Stimulated activated CD4-positive, alpha-beta T cell treated with anti-CD3 and anti-CD28 coated beads, TNF-alpha, amount 100 ng/mL, for 4 hours (primary cell): ENCODE measurements at places on chromosomes 13 and 19.

- DNase-seq = no peak
Measured at GRCh38 chr13:93765062-93765461, 538.5 kb downstream of the GPC6 start.

- DNase-seq = no peak
Measured at GRCh38 chr13:48977973-48978372, 2.3 kb downstream of the FNDC3A start.

GRCh38 chr19:5102520-5102919 is 133.6 kb downstream of the KDM4B start:
- DNase-seq = no peak

DNA sequence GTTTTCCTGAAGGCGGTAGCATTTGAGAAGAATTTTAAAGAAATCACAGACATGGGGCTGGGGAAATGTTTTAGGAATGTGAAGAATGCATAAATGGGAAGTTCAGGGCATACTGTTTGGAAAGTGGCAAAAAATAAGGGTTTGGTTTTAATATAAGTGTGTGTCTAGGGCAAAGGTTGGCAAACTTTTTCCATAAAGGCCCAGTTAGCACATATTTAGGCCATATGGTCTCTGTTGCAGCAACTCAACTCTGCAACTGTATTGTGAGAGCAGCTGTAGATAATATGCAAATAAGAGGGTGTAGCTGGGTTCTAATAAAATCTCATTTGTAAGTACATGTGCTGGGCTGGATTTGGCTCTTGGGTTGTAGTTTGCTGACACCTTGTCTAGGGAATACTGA is 521.9 kb downstream of the DIAPH3 start:
- DNase-seq = no peak

- DNase-seq = no peak
Measured at GRCh38 chr13:45196622-45197021, 4.2 kb downstream of the KCTD4 start.

DNA sequence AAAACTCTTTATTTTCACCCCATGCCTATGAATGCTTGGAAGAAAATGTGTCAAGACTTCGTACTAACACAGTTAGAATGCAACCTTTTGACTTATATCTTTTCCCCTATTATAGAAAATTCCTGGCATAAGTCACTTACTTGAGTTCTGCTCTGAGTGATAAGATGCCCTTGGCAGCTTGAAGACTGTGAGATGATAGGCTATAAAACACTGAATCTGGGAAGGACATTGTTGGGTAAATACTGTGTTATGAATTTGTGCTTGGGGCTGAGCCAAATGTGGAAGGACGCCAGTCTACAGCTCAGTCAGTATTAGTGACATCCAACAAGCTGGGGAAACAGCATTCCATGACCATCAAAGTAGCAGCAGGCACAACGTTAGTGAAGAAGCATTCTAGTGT is 368.0 kb upstream of the SGCG start:
- no peak for DNase-seq

- DNase-seq = no peak
Measured at GRCh38 chr13:43391036-43391435, 367.6 kb downstream of the DNAJC15 start.

GRCh38 chr13:79237981-79238380 is 168.1 kb downstream of the RBM26 start:
- DNase-seq = no peak

- DNase-seq = no peak
Measured at GRCh38 chr19:47363758-47364531, 14.8 kb downstream of the DHX34 start.
